ENCODE measurements at places on chromosomes 3 and 15.

GRCh38 chr3:58293516-58293915, 12.5 kb upstream of the RPP14 start:
- no peak for DNase-seq

GRCh38 chr15:81083201-81083600, 50.9 kb upstream of the CFAP161 start:
- DNase-seq = no peak

DNA sequence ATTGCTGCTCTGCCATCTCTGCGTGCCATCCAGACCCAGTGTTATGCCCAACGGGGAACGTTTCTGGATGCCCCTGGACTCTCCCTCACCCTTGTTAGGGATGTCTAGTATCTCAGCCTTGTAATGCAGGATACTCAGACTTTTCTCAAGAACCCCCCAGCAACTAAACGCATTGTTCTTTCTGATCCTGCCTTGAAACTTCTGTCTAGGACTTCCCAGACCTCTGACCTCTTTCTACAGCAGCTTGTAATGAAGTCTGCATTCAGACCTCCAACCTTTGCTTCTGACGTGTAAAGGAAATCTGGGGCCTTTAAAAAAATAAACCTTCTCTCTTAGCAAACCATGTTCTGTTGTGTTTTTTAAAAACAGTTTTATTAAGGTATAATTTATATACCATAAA, 139.5 kb downstream of the KCNAB1 start:
- DNase-seq = no peak

DNA sequence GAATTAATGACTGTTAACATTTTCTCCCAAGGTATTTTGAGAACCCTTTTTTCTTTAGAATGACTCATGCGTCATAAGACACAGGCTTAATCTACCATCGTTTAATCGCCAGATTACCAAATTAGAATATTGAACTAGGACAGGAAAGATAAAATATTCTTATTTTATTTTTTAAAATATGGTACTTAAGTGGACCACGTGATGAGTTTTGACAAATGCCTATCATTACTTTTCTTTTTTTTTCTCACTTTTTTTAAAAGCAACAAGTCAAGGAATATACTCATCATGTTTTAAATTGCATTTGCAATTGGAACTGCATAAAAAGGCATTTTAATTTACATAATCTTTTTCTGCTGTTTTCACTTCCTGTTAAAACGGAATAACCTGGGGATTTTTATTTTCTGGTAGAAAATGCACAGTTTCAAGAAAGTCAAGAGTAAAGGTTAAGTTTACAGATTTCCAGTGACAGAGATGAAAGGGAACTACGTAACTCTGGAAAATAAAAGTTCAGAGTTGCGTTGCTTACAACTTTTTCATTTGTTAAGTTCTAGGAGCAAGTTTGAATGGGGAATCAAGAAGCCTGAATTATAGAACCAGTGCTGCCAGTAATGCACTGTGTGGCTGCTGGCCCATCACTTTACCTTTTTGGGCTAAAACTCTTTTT, 23.6 kb downstream of the SIAH2 start:
- DNase-seq = no peak

DNA sequence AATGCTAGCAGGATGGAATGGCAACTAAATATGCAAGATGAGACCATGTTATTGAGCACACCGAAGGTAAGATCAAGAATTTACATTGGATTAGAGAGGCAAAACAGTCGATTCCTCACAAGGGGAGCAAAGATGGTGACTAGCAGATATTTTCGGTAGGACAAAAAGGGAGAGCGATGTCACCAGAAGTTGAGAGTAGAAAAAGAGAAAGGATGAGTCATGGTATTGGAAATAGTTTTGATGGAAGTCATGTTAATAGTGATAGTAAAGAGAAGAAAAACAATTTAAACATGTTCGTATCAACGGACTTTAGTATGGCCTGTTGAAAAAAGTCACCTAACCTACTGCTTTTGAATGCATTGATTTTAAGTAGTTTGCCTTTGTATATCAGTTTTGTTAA, 55.0 kb downstream of the UBE2E2 start:
- no peak for DNase-seq

DNA sequence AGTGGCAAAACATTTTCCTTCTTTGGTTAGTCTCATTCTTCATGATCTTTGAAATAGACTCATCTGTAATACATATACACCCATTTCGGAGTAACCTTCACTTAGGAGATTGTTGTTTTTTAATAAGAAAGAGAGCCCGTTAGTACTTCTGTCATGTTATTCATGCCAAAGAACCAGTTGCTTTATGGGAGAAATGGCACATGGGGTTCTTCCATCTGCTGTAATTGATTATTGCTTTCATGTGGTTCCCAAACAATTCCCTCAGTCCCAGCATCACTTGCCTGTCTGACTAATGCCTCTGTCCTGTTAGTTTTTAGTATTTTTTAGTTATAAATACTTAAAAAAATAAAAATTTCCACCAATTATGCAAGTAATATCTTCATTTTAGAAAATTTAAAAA, 33.8 kb upstream of the FAH start:
- no peak for DNase-seq

GRCh38 chr3:116166121-116166520, 279.2 kb downstream of the LSAMP start:
- DNase-seq = no peak

DNA sequence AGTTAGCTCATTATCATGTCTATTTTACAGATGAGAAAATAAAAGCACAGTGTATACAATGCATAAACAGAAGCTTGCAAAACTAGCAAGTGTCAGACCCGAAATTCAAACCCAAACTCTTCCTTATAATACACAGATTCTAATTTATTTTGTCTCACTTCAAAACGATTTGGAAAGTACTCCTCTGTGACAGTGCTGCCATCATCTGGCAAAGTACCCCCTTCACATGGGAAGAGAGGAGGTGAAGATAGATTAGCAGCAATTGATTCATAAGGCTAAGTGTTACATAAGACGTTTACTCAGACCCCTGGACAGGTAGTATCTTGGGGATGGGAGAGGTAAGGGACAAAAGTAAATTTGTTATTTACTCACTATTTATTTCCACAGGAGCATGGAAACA, 744.0 kb upstream of the SGO1 start:
- no peak for DNase-seq

DNA sequence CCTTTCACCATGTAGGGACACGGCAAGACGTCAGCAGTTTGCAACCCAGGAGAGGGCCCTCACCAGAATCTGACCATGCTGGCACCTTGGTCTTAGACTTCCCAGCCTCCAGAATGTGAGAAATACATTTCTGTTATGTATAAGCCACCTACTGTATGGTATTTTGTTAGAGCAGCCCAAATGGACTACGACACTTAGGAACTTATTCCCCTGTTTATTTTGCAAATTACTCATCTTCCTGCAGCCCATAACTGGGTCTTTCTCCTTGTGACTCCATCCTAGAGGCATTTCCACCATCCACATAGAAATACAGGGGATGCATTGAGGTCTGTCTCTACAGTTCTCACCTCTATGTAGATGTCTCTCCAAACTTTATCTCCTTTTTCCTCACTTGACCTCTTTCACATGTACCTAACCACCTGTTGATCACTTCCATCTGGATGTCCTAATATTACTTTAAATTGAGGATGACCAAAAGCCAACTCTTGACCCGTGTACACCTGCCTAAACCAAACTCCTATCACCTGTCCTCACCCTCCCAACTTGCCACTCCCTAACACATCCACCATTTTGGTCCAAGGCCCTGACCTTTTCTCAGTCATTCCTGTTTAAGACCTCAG, 406.0 kb upstream of the WNT5A start:
- DNase-seq = no peak

DNA sequence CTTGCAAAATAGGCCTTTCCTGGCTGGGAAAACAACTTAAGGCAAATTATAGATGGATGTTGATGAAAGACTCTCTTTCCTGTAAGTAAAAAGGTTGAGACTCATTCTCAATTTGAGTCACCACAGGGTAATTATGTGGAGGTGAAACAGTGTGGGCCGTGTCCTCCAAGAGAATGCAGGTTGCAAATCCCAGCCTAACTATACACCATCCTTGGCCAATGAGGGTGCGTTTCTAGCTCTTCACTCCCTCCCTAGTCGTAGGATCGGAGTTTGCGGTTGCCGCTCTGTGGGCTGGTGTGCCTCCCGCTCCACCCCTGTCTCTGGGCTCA, 259.9 kb downstream of the PLCL2 start:
- DNase-seq = no peak

DNA sequence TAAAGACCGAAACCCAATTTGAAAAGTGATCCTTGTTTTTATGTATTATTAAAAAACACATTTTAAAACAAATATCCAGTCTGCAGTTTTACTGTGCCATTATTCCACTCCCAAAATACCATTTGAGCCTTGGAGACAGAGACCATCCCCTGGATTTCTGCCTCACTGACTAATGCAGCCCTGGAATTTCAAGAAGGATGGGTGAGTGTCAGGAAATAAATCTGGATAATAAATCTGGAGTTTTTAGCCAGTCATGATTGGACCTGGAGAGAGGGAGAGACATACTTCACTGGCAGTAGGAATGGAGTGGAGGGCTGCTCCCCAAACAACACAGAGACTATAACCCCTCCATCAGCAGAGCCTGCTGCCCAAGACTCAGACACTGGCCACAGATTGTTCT, 123.3 kb downstream of the MYLK start:
- no peak for DNase-seq

DNA sequence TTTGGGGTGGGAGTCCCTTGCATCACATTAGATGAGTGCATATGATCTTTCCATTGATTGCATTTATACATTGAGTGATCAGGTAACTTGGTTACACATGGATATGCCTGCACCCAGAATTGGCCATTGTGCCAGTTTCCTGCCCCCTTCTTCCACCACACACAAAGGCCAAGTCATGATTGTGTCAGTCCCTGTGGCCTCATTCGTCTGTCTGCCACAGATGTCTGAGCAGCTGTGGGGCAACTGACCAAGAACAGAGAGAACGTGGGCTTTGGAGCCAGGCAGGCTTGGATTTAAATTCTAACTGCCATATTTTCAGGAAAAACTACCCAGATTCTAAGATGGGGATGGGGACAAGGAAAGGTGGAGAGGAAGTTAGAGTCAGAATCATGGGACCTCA, 27.0 kb downstream of the CCNL1 start:
- DNase-seq = no peak

DNA sequence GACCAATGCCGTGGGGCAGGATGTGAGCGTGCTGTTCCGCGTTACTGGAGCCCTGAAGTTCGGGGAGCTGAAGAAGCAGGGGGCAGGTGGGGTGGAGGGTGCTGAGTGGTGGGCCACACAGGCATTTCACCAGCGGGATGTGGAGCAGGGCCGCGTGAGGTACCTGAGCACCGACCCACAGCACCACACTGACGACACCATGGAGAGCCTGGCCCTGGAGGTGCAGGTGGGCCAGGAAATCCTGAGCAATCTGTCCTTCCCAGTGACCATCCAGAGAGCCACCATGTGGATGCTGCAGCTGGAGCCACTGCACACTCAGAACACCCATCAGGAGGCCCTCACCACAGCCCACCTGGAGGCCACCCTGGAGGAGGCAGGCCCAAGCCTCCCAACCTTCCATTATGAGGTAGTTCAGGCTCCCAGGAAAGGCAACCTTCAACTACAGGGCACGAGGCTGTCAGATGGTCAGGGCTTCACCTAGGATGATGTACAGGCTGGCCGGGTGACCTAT, 179.6 kb downstream of the TBC1D2B start:
- no peak for DNase-seq

GRCh38 chr3:101865751-101866509, 16.6 kb downstream of the NFKBIZ start:
- DNase-seq = no peak

DNA sequence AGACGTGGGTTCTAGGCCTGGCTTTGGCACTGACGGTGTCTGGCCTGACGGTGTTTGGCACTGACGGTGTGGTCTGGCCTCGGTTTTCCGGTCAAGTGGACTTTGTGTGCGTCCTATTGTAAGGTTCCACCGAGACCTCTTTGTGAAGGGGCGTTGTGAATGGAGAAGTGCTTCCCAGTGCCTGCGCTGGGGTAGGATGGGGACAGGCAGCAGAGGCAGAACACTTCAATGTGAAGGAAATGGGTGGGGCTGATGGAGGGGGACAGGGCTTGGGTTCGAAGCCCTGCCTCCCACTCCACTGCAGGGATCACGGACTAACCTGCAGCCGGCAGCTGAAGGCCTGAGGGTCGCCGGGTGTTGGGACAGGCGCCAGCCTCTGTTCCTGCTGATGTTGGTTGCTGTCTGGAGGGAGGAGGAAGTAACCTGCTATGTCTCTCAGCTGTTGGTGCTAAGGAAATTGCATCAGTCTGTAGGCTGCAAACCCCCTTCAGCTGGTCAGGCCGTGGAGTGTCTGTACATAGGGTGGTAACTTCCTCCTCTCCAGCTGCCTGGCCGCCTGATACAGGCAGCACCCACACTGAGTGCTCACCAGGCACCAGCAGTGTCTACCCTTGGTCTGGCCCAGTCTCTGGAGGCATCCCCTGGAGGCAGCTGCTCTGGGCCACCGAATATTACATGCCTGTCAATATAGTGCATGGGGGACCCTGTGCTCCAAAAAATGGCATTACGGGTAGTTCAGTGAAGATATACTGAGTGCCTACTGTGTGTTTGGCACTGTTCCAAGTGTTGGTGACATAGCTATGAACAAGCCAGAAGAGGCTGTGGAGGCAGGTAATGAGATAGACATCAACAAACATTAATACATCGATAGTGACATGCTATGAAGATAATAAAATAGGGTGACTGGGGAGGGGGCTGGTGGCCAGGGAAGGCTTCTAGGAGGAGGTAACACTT, 1.1 kb downstream of the TM6SF1 start:
- DNase-seq = no peak

GRCh38 chr15:39591896-39592315, 11.0 kb downstream of the THBS1 start:
- DNase-seq = no peak

- DNase-seq = no peak
Measured at GRCh38 chr3:169640467-169641148, 22.9 kb downstream of the MECOM start.

GRCh38 chr3:86996261-86996955, 5.5 kb upstream of the VGLL3 start:
- no peak for DNase-seq

GRCh38 chr3:186566772-186567071, 417 bp downstream of the TBCCD1 start:
- DNase-seq = no peak

DNA sequence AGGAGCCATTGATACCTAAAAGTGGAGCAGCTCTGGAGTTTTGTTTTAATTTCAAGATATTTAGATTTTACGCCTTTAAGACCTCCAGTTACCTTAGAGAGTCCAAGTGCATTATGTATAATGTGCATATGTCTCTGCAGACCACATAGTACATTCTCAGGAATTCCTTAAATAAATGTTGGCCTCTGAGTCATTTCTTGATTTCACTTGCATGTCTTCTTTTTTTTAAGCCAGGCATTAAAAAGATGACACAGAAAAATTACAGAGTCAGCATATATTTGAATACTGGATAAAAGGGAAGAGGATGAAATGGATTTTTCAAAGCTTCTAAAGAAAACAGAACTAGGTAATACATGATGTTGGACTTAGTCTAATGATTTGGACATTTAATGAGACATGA, 125.2 kb downstream of the TMCO5A start:
- no peak for DNase-seq

DNA sequence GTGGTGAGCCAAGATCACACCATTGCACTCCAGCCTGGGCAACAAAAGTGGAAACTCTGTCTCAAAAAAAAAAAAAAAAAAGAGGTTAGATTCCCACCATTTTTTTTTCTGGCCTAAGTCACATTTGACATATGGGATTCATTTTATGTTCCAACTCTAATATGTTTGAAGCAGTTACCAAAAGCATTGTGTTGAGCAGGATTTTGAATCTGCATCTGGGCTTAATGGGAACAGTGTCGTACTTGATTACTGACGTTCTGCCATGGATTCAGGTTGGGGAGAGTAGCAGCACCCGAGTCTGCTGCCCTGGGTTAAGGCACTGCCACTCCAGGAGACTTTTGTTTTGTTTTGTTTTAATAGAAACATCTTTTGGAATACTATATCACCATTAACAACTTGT, 348.7 kb upstream of the TBL1XR1 start:
- DNase-seq = no peak

Measured in activated naive CD4-positive, alpha-beta T cell (primary cell).